ENCODE measurements at places on chromosomes 16 and 17.

DNA sequence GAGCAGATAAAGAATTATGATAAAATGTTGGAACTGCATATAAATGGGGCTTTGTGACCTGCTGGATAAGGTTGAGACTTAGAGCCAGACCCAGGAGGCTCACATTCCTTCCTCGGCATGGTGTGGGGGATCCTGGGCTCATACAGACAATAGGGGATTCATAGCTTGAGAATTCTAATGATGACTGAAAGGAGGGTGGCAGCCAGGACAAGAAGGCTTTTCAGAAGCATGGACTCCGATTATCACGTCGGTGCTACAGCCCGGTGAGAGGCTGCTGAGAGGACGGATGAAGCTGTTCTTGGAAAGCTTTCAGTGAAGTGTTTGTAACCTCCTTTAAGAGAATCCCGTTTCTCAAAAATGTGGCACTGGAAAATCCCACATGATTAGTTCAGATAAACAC is 167.2 kb downstream of the ANKFN1 start:
- no peak for DNase-seq

- DNase-seq, result peak; percentile 83
Measured at GRCh38 chr16:89720551-89720812, 216 bp downstream of the VPS9D1 start.

- DNase-seq, result no peak
Measured at GRCh38 chr16:12362482-12363458, 386.2 kb downstream of the SNX29 start.

DNA sequence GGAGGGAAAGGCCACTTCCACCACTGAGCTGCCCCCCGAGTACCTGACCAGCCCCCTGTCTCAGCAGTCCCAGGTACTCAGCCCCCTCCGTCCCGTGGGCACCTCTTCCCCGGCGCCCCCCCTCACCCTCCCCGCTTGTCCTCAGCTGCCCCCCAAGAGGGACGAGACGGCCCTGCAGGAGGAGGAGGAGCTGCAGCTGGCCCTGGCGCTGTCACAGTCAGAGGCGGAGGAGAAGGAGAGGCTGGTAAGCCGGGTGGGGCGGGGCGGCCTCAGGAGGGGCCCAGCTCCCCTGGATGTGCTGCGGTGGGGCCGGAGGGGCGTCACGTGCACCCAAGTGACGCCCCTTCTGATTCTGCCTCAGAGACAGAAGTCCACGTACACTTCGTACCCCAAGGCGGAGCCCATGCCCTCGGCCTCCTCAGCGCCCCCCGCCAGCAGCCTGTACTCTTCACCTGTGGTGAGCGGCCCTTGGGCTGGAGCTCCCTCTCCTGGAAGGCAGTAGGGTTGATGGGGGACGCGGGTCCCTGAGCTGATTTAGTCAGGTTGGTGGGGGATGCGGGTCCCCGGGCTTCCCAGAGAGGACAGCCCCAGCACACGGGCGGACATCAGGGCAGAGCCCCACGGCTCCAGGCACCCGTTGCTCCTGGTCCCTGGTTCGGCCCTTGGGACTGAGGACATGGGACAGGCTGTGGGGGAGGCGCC is 9.5 kb upstream of the MRPL12 start:
- no peak for DNase-seq

DNA sequence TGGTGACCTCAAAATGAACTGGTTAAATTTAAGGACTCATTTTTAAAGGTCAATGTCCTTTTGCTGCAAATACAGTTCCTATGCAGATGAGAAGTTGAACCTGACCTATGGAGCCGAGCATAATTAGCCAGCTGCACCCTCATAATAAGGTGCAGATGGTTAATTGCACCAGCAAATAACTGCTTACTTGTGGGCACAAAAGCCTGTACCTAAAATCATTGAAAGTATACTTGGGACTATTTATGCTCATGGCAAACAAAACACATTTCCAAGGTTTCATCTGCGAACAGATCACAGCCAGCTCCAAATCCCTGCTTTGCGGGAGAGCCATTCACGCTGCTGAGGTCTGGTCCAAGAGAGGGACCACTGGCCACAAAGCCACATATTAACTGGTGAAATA is 13.0 kb downstream of the HYDIN start:
- no peak for DNase-seq

DNA sequence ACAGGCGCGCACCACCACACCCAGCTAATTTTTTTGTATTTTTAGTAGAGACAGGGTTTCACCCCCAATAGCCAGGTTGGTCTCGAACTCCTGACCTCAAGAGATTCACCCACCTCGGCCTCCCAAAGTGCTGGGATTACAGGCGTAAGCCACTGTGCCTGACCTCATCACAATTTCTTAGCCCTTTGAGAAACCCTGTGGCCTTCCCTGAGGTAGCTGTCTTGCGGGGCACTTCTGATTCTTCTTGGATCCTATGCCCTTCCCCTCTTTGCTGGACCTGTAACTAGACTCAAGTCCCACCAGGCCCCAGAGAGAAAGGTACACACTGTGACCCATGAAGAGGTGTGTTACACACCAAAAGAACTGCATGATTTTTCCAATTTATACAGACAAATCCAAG is 13.5 kb upstream of the CETP start:
- no peak for DNase-seq

GRCh38 chr17:30093463-30094147 is 23.0 kb upstream of the NSRP1 start:
- DNase-seq, result peak; percentile 72

GRCh38 chr16:54128629-54129234 is 157.9 kb downstream of the IRX3 start:
- DNase-seq, result no peak

- DNase-seq, result peak; percentile 88
Measured at GRCh38 chr16:2022723-2023091, 3.1 kb downstream of the NPW start.

GRCh38 chr17:57242148-57242547 is 14.2 kb upstream of the MSI2 start:
- no peak for DNase-seq

- DNase-seq, result no peak
Measured at GRCh38 chr17:82678265-82678891, 20.1 kb downstream of the RAB40B start.

DNA sequence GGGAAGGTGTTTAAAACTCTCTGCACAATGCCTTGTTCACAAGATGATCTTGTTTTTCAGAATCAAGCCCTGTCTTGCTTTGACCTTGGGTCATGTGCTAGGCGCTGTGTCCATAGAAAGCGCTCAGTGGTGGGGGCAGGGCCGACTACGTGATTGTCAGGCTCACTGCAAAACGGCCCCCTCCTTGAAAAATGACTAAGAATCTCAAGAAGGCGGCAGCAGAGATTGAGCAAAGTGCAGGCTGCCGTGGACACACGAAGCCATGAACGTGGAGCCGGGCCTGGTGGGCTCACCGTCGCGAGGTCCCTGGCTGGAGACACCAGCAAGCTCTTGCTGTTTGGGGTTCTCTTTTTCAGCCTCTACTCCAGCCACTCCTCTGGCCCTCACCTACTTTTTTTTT is 10.2 kb downstream of the ATP2C2 start:
- no peak for DNase-seq

GRCh38 chr17:47878203-47879027 is 17.6 kb upstream of the SP2 start:
- no peak for DNase-seq

- DNase-seq, result peak; percentile 43
Measured at GRCh38 chr17:44200478-44201155, 933 bp upstream of the ATXN7L3 start.

DNA sequence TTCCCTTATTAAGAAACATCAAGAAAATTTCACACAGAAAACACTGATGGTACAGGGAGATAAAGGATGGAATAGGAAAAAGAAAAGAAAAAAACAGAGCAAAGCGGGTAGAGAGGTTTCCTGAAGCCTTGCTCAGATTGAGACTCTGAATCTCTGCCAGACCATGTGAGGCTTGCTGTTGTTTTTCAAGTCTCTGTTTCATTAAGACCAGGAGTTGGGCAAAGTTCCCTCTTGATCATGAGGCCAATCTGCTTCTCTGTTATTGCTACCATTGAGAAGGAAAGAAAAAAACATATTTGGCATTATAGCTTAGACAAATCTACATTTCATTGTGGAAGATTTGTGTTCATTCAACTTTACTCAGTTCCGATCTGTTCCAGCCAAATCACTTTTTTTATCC is 201.6 kb upstream of the SOX9 start:
- DNase-seq, result no peak

DNA sequence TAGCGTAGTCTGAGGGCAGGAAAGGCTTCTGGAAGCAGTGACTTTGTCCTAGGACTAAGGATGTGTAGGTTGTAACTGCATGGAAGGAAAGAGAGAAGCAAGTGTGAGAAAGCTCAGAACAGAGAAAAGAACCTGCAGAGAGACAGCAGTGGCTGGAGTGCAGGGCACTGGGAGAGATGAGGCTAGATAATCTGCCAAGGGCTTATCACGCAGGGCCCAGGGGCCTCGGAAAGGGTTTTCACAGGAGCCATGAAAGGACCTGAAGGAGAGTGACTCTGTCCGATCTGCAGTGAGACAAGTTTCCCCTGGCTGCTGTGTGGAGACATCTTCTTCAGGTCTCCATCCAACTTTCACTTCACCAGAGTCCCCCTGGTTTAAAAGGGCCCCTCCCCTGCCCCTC is 7.1 kb upstream of the SRCAP start:
- DNase-seq, result no peak

- no peak for DNase-seq
Measured at GRCh38 chr17:18984273-18985114, 20.1 kb downstream of the FAM83G start.

GRCh38 chr17:73697872-73698271 is 53.6 kb upstream of the SDK2 start:
- DNase-seq, result no peak

GRCh38 chr16:24759006-24759405 is 29.6 kb downstream of the TNRC6A start:
- no peak for DNase-seq

DNA sequence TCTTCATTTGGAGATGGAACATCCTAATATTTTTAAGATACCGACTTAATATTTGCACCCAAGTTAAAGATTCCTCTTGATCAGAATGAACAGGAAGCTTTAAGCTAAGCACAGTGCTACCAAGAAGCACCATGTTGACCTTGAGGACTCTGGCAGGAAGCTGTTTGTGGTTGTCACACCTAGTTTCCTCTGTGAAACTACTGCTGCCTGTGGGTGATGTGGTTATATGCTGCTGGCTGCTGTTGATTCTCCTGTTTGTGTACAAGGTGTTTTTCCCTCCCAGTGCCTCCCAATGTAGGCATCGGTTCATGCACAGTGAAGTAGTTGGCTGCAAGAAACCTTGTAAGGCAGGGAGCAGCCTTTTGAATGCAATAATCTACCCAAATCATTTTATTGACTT is 23.4 kb downstream of the RBL2 start:
- DNase-seq, result no peak

- no peak for DNase-seq
Measured at GRCh38 chr16:66621973-66622372, 17.5 kb downstream of the CMTM3 start.

DNA sequence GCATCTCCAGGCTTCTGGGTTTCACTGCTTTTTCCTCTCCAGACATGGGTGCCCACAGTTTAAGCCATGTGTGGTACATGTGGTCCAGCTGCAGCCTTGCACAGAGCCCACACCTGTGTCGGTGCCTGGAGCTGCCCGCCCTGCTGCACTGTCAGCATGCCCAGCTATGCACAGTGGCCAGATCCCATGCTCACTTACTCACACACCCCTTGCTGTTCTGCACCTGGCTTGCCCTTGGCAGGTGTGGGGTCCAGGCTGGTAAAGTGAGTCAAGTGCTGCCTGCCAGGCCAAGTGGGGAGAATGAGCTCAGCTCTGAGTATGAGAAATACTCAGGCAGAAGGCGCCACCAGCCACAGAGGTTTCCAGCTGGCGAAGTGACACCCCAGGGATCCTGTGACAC is 739.9 kb downstream of the CDH11 start:
- no peak for DNase-seq

GRCh38 chr17:14458724-14459123 is 157.8 kb downstream of the HS3ST3B1 start:
- no peak for DNase-seq

DNA sequence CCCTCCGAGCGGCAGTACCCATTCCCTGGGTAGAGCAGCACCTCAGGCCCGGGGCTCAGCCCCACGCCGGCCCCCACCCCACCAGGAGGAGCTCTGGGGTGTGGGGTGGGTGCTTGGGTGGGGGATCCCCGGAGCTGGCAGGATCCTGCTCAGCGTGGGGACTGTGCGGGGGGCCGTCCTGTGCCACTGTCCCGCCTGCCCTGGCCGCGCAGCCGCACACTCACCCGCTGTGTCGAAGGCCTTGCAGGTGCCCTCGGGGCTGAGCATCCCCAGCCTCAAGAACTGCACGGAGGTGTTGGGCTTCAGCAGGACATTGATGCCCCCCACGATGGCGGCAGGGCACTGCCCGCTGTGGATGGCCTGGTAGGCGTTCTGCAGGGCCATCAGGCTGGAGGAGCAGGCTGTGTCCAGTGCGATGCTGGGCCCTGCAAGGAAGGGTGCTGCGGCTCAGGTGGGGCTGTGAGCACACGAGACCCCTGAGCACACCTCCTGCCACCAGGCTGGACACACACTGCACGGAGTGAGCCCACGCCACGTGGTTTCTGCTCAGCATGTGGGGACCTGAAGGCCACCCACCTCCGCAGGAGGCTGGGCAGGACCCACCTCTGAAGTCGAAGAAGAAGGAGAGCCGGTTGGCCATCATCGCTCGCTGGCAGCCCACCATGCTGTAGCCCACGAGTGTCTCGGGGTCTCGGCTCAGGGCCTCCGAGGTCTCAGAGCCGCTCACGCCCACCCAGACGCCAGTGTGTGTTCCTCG is 4.9 kb downstream of the FASN start:
- DNase-seq, result no peak

GRCh38 chr16:10113248-10113647 is 69.0 kb downstream of the GRIN2A start:
- DNase-seq, result no peak

DNA sequence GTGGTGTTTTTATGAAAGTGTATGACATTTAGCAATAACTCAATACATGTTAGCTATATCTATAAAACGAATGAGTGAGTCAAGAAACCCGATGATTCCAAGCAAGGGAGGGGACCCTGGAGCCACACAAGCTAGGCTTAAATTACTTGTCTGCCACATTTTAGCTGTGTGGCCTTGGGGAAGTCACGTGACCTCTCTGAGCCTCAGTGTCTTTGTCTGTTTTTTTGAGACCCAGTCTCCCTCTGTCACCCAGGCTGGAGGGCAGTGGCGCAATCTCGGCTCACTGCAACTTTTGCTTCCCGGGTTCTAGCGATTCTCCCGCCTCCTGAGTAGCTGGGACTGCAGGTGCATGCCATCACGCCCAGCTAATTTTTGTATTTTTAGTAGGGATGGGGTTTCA is 20.1 kb upstream of the GCSH start:
- DNase-seq, result no peak

DNA sequence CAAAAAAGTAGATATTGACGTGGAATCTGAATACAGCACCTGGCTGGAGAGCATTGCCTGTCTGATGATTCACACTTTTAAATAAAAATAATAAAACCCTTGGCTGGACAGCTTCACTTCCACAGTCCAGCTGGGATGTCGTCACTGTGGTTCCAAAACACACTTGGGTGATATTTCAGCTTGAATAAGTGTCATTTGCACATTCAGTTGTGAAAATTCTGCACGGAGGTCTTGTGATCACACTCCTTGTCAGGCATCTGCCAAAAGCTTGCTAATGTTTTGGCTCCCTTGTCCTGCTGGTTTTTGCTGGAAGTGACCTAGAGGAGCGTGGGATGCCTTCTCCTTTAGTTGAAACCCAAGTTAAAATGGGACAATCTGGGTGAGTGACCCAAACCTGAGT is 60.7 kb downstream of the PCTP start:
- DNase-seq, result no peak

- DNase-seq, result no peak
Measured at GRCh38 chr17:75428543-75429469, 23.3 kb upstream of the GRB2 start.

- DNase-seq, result peak; percentile 57
Measured at GRCh38 chr16:474420-475122, 49.1 kb downstream of the RAB11FIP3 start.

GRCh38 chr16:48914070-48914469 is 304.1 kb upstream of the N4BP1 start:
- DNase-seq, result no peak
